Hematopoietic multipotent progenitor cell treated with erythropoietin and hydrocortisone succinate and interleukin-3 and kit ligand, for 17 days (in vitro differentiated cells): ENCODE measurements at places on chromosomes 1 and 21.

DNA sequence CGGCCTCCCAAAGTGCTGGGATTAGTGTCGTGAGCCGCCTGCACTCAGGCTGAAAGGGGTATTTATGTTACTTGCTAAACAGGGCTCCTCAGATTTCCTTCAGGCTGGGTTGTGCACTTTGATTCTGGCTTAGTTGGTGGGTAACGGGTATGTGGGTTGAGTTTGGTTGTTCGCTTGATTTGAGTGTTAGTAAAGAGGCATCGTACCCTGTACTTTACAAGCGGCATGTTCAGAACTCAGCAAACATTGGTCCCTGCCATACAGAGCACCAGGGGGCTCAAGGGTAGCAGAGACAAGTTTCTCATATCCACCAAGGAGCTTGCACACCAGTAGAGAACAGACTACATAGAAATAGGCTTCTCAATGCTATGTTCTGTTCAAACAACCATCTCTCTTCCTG, 147.8 kb downstream of the PGBD5 start:
- DNase-seq: no peak

DNA sequence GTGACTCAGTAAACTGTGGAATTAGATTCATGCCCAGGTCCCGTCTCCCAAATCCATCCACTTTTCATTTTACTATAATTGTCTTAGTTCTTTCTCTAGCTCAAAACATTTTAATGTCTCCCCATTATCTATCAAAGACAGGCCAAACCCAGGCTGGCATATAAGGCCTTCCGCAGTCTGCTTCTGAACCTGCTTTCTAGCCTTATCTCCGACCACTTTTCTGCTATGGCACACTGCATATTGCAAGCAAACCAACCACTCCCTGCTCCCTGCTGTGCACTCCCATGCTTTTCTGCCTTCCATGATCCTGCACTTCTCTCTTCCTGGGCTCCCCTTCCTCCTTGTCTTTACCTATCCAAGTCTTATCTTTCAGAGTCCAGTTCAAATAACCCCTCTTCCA, 17.3 kb upstream of the PIGM start:
- peak; percentile 58 for DNase-seq

GRCh38 chr1:87224201-87224600, 104.5 kb upstream of the LMO4 start:
- no peak for DNase-seq

- DNase-seq: no peak
Observed at GRCh38 chr1:89757532-89757931, 63.3 kb upstream of the LRRC8D start.

- no peak for DNase-seq
Observed at GRCh38 chr1:238384381-238384780, 493.7 kb upstream of the ZP4 start.

DNA sequence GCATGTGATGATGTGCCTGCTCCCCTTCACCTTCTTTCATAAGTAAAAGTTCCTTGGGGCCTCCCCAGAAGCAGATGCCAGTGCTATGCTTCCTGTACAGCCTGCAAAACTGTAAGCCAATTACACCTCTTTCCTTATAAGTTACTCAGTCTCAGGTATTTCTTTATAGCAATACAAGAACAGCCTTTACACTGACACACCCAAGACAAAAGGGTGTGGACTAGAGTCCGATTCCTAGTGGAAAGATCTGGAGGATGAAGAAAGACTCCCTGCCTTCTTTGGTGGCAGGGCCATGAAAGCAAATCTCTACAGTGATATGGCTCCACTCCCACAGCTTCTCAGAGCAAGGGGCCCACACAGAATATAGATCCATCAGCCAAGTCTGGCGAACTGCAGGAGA, 209.7 kb upstream of the ST6GALNAC5 start:
- no peak for DNase-seq

DNA sequence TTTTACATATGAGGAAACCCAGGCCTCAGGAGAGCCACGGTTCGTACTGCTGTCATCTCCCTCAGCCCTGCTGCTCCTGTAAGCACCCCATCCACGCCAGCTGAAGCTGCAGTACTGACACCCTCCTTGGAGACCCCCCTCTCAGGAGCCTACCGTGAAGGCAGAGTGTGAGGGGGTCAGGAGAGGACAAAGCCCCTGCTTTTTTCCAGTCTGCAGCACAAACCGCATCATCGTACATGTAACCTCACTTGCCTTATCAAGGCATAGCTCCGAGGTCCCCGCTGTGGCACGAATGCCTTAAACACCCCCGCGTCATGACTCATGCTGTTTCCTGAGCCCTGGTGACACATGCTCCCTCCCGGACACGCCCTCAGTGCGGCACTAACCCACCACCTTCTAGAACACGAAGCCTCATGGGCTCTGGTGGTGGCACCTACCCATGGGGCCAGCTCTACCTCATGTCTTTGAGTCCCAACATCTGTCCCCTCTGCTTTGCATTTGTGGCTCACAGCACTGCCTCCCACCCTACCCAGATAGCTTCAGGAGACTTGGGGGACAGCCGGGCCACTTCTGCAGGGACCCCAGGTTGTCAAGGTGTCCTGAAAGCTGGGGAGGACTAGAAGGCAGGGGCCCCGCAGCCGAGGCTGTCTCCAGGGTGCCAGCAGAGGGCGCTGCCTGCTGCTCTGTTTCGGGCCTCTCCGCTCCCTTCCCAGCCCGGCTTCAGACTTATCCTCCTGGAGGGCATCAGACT, 4.9 kb downstream of the SH3BGRL3 start:
- DNase-seq: peak; percentile 96

GRCh38 chr1:155507945-155508344, 54.7 kb downstream of the ASH1L start:
- DNase-seq: no peak

- DNase-seq: peak; percentile 29
Observed at GRCh38 chr1:149848340-149849110, 50.8 kb upstream of the BOLA1 start.

DNA sequence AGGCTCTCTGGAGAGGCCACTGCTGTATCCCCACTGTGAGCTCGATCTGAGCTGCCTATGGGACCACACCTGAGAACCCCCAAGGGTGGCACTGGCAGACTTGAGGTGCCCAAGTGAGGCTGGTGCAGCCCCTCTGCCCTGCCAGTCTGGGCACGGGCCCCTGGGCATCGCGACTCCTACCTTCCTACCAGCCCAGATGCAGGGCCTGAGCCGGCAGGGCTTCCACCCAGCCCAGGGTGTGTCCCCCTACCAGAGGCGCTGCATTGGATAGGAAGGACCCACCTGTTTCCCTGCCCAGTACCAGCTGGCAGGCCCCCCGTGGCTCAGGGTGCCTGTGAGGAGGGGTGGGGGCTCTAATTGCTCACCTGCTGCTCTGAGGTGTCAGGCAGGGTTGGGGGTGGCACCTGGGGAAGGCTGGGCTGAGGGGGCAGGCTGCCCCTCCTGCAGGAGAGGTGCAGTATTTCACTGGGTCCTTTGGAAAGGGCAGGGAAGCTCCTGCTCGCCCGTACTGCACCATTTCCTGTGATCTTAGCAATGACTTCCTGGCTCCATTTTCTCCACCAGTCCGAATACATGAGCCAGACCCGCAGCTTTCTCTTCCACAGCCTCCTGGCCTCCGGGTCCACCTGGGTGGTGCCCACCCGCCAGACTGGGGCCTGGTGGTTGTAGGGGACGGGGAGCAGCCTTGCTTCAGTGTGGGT, 11.8 kb downstream of the TP73 start:
- DNase-seq: no peak

DNA sequence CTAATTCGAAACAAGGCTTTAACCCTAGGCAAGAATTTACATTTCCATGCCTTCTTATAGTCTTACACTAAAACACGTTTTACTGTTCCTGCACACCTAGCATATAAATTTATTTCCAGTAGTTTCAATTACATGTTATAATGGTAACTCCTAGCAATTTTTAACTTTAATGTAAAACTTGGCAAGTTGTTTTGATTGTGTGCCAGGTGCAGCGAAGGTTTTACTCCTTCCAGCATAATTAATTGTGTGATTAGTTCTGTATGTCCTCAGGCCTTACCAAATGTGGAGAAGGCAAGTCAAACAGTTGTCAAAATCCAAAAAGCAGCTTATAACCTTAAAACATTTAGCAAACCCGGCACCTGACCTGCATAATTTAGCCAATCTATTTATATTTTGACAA, 114.8 kb downstream of the KCNK1 start:
- no peak for DNase-seq

DNA sequence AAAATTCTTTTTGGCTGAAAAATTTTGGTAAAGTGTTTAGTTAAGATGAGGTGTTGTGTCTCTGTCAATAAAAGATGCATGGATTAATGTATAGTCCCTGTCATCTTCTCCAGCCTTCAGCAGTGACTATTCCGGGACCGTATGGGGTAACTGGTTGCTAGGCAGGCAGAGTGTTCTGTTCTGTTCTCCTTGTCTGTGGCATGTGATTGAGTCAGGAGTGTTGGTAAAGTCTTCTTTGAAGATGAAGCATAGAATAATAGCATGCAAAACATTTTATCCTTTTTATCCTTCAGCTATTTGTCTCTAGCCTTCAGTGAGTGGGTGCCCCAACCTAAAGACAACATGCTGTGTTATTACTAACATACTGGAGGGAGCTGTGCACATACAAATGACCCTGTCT, 74.6 kb downstream of the RGL1 start:
- DNase-seq: no peak

DNA sequence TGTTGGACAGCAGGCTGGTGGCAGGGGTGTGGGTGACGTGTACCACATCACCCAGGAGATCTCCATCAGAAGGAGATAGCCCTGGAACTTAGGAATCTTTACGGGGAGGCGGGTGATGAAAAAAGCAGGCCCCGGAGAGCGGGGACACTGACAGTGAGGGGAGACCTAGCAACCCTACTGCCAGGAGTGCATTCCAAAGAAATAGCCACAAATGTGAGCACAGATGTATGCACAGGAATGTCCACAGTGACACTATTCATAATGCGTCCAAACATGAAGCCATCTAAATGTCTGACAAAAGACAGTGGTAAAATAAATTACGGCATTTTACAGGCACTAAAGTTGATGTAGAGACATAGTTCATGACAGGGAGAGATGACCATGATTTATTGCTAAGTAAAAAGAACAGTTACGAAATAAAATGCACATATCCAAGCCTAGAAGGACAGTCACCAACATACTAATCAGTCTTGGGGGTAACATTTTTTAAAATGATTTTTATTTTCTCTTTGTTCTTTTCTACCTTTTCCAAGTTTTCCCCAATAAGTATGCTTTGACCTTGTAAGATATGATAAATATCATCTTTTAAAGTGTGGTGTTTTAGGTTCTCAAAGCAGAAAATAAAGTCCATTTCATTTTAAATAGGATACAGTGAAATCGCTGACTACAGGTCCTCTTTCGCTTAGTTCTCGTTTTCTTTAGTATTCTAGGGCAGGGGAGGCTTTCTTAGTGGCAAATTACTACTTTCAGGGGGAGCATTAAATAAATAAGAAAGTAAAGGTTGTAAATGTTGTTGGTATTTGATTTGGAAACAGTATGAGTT, 21.3 kb downstream of the CD247 start:
- DNase-seq: no peak

DNA sequence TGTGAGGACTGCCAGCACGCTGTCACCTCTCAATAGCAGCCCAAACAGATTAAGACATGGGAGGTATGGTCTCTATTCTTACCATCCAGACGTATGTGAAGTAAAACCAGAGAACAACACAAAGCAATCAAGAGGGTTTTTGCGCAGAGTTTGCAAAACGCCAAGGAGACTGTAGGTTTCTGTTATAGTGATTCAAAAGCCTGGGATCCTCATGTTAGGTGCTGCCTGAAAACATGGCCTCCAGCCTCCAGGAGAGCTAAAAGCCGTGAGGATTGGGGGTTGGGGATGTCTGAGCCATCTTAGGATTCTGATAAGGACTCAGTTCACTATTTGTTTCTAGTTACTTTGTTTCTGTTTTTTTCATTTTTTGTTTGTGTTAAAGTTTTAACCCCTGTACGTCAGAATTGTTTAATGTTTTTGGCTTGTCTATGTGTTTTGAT, 4.2 kb upstream of the CCT8 start:
- peak; percentile 62 for DNase-seq

- no peak for DNase-seq
Observed at GRCh38 chr1:222023025-222023424, 281.1 kb upstream of the DUSP10 start.

DNA sequence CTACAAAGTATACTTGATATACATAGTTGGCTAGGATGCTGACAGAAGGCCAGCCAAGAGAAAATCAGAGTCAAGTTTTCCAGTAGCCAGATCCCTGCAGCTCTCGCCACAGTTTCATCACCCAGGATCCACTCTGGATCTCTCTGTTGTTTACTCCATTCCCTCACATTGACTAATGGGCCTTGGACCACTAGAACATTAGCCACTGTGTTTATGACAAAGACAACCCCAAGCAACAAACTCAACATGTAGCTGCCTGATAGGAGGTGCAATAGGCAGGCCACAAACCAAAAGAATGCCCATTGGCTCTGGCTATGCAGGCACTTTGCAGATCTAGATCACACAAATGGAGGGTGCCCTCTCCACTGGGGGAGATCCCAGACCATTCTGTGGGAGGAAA, 44.2 kb downstream of the ARHGEF11 start:
- no peak for DNase-seq

- DNase-seq: peak; percentile 34
Observed at GRCh38 chr1:110420874-110421793, 13.6 kb upstream of the LAMTOR5 start.

- DNase-seq: no peak
Observed at GRCh38 chr1:6345009-6345408, 48.6 kb downstream of the ACOT7 start.

DNA sequence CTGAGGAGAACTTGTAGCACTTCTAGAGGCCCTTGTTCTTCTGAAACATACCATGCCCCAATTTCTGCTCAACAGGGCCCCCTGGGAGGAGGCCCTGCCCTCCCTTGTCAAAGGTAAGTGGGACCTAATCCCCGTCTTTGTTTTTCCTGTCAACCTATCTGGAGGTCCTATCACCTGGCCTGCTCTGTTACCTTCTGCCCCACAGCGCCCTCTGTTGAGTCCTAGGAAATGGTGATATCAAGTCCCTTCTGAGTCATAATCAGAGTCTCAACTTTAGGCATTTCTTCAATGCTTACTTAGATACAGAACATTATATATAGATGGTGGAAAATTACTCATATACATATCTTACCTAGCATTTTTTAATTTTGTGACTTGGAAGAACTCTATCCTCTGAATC, 28.2 kb upstream of the FCRL4 start:
- no peak for DNase-seq

- DNase-seq: no peak
Observed at GRCh38 chr1:67978890-67979516, 71.4 kb downstream of the DIRAS3 start.

DNA sequence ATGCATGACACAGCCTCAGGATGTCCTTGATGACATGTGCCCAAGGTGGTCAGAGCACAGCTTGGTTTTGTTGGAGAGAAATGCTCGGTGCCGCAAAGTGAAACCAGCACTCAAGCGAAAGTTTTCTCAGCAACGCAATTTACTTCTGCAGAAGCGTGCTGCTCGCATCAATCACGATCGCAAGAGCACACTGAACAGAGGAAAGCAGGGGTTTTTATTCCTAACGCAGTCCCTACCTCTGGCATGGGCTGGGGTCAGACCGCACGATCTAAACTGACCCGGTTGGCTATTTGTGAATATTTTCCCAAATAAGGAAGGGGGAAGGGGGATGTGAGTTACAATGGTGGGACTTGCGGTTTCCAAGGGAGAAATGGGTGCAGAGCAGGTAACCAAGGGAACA, 809 bp upstream of the ZNF669 start:
- DNase-seq: no peak
